ENCODE measurements at places on chromosomes 2 and 18. TPM values are rescaled to one million over a fixed set of nuclear protein-coding genes. Genes with fewer than 3 reads are reported as not detected.

DNA sequence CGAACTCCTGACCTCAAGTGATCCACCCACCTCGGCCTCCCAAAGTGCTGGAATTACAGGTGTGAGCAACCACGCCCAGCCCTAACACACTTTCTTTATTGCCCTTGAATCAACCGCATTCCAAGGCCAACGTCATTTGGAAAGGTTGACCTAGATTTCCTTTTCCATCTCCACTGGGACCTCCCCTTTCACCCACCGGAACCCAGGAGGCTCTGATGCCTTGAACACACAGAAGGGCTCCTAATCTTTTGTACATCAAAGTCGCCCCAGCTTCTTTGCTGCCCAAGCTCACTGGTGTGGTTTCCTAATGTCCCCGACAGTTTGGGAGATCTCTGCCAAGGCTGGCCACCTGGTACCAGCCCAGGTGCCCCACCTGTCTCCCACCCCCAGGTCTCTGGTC, 46.2 kb upstream of the CAB39 start:
- no peak for DNase-seq

DNA sequence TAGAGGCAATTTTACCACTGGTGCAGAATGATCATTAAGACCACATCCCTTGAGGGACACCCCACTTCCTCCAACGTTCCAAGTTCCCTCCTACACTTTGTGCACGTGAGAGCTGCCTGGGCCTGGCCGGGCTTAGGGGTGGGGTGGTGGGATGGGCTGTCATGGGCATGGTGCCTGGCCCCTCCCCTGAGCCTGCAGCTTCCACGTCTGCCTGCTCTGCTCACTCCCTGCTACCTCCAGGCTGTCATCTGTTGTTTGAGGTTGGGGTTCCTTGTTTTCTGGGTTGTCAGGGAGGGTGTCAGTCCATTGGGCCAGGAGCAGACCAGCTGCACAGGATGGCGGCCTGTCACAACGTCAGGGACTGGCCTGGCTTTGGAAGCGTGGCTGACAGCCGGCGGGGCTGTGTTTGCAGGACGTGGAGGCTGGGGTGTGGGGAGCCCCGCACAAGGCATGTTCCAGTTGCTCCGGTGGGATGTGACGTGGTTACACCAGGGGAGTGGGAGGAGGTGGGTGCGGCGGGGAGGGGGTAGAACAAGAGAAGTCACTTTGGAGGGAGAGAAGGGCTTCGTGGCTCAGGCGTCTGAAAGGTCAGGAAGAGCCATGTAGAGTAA, 72.3 kb downstream of the RTP5 start:
- no peak for DNase-seq

- DNase-seq = peak; percentile 76
These were observed 86.9 kb downstream of the LIMS1 start for GRCh38 chr2:108621087-108621559.

DNA sequence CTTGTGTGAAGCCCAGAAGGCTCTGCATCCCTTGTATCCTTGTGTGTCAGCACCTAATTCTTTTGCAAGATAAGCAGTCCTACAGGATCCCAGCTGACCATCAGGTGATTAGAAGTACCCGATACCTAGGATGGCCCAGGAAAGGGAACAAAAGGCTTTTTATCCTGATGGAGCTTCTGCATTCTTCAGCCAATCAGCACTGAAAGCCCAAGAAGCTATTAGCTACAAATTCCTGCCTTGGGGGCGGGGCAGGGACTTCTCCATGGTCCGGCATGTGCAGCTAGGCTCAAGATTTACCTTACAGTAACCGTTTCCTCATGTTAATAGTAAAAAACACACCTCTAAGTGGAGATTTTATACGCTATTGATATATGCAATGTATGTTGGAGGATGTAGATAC, 264.6 kb upstream of the THUMPD2 start:
- no peak for DNase-seq

The PCARE gene
- under 0.01 TPM for total RNA-seq

The RNF152 gene
- total RNA-seq = 24.4 TPM

The RNF144A gene
- total RNA-seq = 0.17 TPM

All from fibroblast of lung (primary cell).